ENCODE measurements at places on chromosomes 3 and 15. TPM values are rescaled to one million over a fixed set of nuclear protein-coding genes. Genes with fewer than 3 reads are reported as not detected.

- no peaks in the 10 kb centered on the region for H3K27me3 ChIP-seq
- no peaks in the 10 kb centered on the region for H3K36me3 ChIP-seq
- DNase-seq = no peak
- H3K4me1 ChIP-seq = no peaks in the 10 kb centered on the region
- no peak overlapping the region for H3K27ac ChIP-seq
- no peak overlapping the region for H3K4me3 ChIP-seq
Observed at GRCh38 chr15:43915631-43916325, 89.0 kb downstream of the WDR76 start.

The CORO2B gene
- total RNA-seq = 11.2 TPM

GRCh38 chr3:146274833-146275232, 23.9 kb upstream of the PLSCR4 start:
- DNase-seq = no peak
- peak overlapping the region; percentile 78 for H3K27ac ChIP-seq
- no peak overlapping the region for H3K4me3 ChIP-seq
- no peaks in the 10 kb centered on the region for H3K27me3 ChIP-seq

GRCh38 chr3:186570941-186571643, 572 bp downstream of the DNAJB11 start:
- peak overlapping the region; percentile 80 for H3K4me3 ChIP-seq
- peaks cover 5% of the 10 kb centered on the region for H3K4me1 ChIP-seq
- no peaks in the 10 kb centered on the region for H3K27me3 ChIP-seq
- H3K27ac ChIP-seq = peak overlapping the region; percentile 96

The TRIM71 gene
- under 0.01 TPM for total RNA-seq

GRCh38 chr3:42398080-42398479, 12.3 kb downstream of the LYZL4 start:
- no peaks in the 10 kb centered on the region for H3K36me3 ChIP-seq
- no peak overlapping the region for H3K4me3 ChIP-seq
- H3K4me1 ChIP-seq = no peaks in the 10 kb centered on the region
- no peak overlapping the region for H3K27ac ChIP-seq
- no peak for DNase-seq

DNA sequence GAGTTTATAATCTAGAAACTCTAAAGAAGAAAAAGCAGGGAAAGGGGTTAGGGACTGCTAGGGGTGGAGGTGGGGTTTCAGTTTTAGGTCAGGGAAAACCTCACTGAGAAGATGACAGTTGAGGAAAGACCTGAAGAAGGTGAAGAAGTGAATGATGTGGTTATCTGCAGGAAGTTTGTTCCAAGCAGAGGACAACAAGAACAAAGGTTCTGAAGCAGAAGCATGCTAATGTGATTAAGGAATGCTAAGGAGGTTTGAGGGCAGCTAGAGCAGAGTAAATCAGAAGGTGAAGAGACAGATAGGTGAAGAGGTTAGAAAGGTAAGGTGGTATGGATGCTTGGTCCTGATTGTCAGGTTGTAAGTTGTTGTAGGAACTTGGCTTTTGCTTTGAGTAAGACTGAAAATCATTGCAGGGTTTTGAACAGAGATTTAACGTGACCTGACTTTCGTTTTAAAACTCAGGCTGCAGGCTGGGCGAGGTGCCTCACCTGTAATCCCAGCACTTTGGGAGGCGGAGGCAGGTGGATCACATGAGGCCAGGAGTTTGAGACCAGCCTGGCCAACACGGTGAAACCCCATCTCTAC, 8.6 kb downstream of the OXSR1 start:
- H3K4me3 ChIP-seq = no peak overlapping the region
- no peaks in the 10 kb centered on the region for H3K36me3 ChIP-seq
- no peaks in the 10 kb centered on the region for H3K4me1 ChIP-seq
- DNase-seq = no peak

The ADAMTS9 gene
- total RNA-seq = 50.6 TPM

- H3K27ac ChIP-seq = peak overlapping the region; percentile 71
- no peak for DNase-seq
- no peaks in the 10 kb centered on the region for H3K4me1 ChIP-seq
Observed at GRCh38 chr15:84840741-84841429, 23.7 kb downstream of the ALPK3 start.

DNA sequence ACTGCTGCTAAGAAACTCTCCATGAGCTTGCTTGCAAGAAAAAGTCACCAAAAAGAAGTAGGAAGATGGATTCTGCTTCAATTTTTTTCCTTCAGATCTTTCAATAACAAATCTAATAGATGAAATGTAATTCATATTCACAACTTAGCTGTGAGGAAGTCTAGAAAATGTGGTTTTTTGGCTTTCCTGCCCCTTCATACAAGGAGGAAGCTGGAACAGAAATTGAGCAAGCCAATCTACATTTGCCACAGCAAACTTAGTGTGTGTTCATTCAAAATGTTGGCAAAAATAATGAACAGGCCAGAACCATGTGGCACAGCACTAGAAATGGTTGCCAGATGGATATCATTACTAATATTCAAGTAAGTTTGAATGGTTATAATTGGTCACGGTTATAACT, 93.2 kb upstream of the NEDD4 start:
- H3K4me1 ChIP-seq = no peaks in the 10 kb centered on the region
- no peak overlapping the region for H3K4me3 ChIP-seq
- no peaks in the 10 kb centered on the region for H3K27me3 ChIP-seq
- H3K27ac ChIP-seq = no peak overlapping the region
- H3K36me3 ChIP-seq = no peaks in the 10 kb centered on the region

DNA sequence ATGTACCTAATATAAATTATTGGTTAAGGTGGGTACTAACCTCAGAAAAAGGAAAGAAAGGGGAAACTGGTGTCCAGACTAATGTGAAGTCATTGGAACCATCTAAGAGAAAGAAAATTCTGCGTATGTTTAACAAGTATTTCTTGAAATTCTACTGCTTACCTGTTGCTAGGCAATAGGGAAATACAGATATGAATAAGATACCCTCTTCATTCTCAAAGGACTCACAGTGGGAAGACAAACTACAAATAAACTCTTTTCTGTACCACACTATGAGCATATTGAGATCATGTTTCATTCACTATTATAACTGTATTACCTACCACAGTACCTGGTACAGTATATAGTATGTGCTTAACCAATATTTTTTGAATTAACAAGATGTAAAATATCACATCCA, 140.5 kb upstream of the MLF1 start:
- H3K27ac ChIP-seq = no peak overlapping the region
- H3K36me3 ChIP-seq = no peaks in the 10 kb centered on the region
- no peak for DNase-seq
- no peak overlapping the region for H3K4me3 ChIP-seq
- no peaks in the 10 kb centered on the region for H3K4me1 ChIP-seq

The PTX3 gene
- 10.1 TPM for total RNA-seq

The GNAT1 gene
- not detected for total RNA-seq

The CLEC3B gene
- total RNA-seq = 55.7 TPM

DNA sequence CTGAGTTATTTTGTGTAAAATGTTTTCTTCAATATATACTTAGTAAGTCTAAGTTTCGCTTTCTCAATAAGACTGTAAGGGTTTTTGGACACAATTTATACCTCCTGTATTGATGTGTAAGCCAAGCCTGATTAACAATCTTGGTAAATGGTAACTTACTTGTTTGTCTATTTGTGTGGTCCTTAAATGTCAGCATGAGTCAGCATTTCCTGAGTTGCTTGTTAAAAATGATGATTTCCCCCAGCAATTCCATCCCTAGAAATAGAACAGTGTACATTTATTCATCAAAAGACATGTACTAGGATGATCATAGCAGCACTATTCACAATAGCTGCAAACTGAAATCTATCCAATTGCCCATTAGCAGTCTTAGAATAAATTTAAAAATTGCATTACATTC, 53.4 kb upstream of the LRIG1 start:
- no peak for DNase-seq
- H3K27ac ChIP-seq = no peak overlapping the region
- H3K27me3 ChIP-seq = no peaks in the 10 kb centered on the region

GRCh38 chr3:49791571-49791970, 5.2 kb upstream of the IP6K1 start:
- no peaks in the 10 kb centered on the region for H3K36me3 ChIP-seq
- no peak for DNase-seq
- no peak overlapping the region for H3K27ac ChIP-seq
- no peak overlapping the region for H3K4me3 ChIP-seq

DNA sequence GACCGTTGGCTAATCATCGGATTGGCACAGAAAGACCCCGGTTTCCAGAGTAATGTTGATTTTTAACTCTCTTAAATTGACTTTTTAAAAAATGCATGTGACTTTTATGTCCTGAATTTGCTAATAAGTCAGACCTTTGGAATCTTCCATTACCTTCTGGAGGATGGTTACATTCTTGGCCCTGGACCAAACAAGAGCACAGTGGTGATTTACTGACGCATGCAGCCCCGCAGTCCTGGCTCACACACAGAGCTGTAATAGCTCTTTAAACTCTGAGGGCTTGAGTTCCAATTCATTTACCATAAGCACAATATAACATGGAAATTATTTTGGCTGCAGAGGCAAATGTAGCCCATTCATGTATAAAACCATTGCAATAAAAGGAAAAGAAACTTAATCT, 25.1 kb downstream of the SOX14 start:
- H3K4me3 ChIP-seq = no peak overlapping the region
- H3K36me3 ChIP-seq = no peaks in the 10 kb centered on the region
- no peaks in the 10 kb centered on the region for H3K27me3 ChIP-seq
- H3K27ac ChIP-seq = no peak overlapping the region
- H3K4me1 ChIP-seq = no peaks in the 10 kb centered on the region

DNA sequence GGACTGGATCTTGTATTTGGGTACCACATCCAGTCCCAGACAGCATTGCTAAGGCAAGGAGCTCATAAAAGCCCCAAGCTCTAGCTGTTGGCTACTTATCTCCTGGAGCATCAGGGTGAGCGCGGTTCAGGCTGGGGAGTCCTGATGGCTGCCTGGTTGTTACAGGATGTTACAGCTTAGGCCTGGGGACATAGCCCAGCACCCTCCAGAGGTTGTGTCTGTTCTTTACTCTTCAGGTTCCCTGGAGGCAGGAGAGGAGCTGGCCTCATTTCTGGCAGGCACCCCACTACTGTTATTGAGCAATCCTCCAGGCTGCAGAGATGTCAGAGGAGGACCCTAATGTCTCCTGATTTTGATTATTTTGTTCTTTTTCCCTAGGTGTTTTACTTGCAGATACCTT, 26.6 kb downstream of the APBA2 start:
- no peaks in the 10 kb centered on the region for H3K4me1 ChIP-seq
- peak; percentile 15 for DNase-seq
- H3K36me3 ChIP-seq = no peaks in the 10 kb centered on the region
- no peaks in the 10 kb centered on the region for H3K27me3 ChIP-seq
- no peak overlapping the region for H3K27ac ChIP-seq
- no peak overlapping the region for H3K4me3 ChIP-seq

GRCh38 chr3:181629711-181630110, 82.0 kb upstream of the SOX2 start:
- no peaks in the 10 kb centered on the region for H3K27me3 ChIP-seq
- H3K4me3 ChIP-seq = no peak overlapping the region
- no peaks in the 10 kb centered on the region for H3K4me1 ChIP-seq
- no peak overlapping the region for H3K27ac ChIP-seq
- no peaks in the 10 kb centered on the region for H3K36me3 ChIP-seq

The LCTL gene
- total RNA-seq = not detected

The BCHE gene
- total RNA-seq = 0.33 TPM

DNA sequence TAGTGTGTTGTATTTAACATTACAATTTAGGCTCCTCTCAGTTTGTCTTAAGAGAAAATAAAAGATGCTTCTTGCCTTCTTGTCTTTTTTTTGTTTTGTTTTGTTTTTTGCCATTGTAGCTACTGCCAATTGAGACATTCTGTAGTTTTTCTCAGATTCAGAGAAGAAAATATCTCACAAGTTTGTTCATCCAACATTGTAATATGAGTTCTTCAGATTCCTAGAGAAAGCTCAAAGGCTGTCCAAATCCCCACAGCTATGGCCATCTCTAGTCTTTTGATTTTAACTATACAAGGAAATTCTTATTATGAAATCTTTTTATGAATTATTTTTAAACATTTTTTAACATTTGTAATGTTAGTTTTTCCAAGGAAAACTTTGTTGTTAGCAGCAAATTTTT, 264.7 kb downstream of the RBMS3 start:
- no peaks in the 10 kb centered on the region for H3K4me1 ChIP-seq
- DNase-seq = no peak
- no peak overlapping the region for H3K4me3 ChIP-seq
- no peak overlapping the region for H3K27ac ChIP-seq
- H3K36me3 ChIP-seq = no peaks in the 10 kb centered on the region
- no peaks in the 10 kb centered on the region for H3K27me3 ChIP-seq

DNA sequence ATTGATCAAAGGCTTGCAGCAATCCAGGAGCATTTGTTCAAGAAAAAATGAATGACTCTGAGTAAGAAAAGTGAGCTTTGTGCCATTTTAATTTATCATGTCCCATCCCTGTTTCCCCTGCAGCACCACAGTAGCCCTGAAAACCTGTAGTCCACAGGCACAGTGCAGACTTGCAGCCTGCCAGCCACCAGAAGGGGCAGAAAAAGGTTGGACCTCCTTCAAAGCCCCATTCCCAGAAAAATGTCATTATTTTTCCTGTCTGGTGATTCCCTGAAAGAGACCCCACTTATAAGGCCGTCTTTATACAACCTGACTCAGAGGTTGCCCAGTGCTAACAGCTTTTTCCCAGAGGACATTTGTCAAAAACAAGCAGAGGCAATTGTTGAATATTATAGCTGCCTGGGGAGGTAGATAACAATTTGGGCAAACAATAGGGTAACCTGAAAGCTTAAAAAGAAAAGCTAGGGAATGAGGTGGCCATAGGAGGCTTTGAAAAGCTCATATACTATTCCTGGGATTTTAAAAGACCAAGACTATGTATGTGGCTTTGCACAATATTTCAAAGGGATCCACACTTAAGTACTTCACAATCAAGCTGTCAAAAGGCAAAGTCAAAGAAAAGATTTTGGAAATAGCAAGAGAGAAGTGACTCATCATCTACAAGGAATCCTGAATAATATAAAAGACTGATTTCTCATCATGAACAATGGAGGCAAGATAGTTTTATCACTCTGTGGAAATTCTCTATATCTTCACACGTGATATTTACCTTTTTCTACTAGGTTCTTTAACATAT, 136.8 kb upstream of the PLXNA1 start:
- H3K36me3 ChIP-seq = no peaks in the 10 kb centered on the region
- DNase-seq = no peak
- H3K4me1 ChIP-seq = no peaks in the 10 kb centered on the region
- no peak overlapping the region for H3K4me3 ChIP-seq

GRCh38 chr3:2823031-2823430, 287.1 kb downstream of the IL5RA start:
- no peak overlapping the region for H3K4me3 ChIP-seq
- DNase-seq = no peak
- no peaks in the 10 kb centered on the region for H3K27me3 ChIP-seq
- H3K36me3 ChIP-seq = peaks cover 5% of the 10 kb centered on the region
